HFFc6 (cell line): ENCODE measurements at places on chromosomes 5 and 9.

- no peak overlapping the region for H3K27ac ChIP-seq
- H3K4me3 ChIP-seq = no peak overlapping the region
- H3K4me1 ChIP-seq = peaks cover 6% of the 10 kb centered on the region
- peaks cover 10% of the 10 kb centered on the region for H3K27me3 ChIP-seq
- H3K36me3 ChIP-seq = no peaks in the 10 kb centered on the region
Observed at GRCh38 chr5:90549223-90549622, 9.4 kb upstream of the ADGRV1 start.

DNA sequence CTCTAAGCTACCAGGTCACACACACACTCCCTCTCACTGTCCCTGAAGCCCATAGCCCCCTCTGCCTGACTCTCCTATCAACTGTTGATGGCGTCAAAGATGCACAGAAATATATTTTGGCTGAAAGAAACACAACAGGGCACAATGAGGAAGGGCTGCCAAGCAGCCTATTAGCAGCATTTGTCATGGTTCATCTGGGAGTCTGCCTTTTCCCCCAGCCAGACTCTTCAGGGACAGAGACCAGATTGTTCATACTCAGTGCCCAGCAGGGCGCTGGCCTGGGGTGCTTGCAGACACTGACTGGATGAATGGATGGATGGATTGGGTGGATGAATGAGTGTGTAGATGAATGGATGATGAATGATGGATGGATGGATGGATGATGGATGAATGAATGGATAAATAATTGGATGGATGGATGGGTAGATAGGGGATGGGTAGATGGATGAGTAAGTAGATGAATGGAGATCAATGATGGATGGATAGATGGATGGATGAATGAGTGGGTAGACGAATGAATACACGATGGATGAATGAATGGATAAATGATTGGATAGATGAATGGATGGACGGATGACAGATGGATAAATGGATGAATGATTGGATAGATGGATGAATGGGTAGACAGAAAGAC is 90.5 kb downstream of the ADAMTS2 start:
- H3K4me1 ChIP-seq = peaks cover 10% of the 10 kb centered on the region
- no peak for DNase-seq
- peaks cover 11% of the 10 kb centered on the region for H3K36me3 ChIP-seq
- peaks cover 3% of the 10 kb centered on the region for H3K27me3 ChIP-seq

DNA sequence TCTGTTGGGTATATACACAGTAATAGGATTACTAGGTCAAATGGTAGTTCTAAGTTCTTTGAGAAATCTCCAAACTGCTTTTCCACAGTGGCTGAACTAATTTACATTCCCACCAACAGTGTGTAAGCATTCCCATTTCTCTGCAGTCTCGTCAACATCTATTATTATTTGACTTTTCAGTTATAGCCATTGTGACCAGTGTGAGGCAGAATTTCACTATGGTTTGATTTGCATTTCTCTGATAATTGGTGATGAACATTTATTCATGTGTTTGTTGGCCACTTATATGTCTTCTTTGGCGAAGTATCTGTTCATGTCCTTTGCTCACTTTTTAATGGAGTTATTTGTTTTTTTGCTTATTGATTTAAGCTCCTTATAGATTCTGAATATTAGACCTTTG is 596.2 kb upstream of the DAB2 start:
- H3K27me3 ChIP-seq = peaks cover 12% of the 10 kb centered on the region
- H3K27ac ChIP-seq = no peak overlapping the region
- DNase-seq = no peak
- H3K4me3 ChIP-seq = no peak overlapping the region
- no peaks in the 10 kb centered on the region; the same call in 1 of the 2 replicates for H3K4me1 ChIP-seq

- no peak for DNase-seq
- H3K4me3 ChIP-seq = peak overlapping the region; percentile 71
- H3K27ac ChIP-seq = peak overlapping the region; percentile 16; the same call in 1 of the 2 replicates
- H3K4me1 ChIP-seq = peaks cover 80% of the 10 kb centered on the region
Observed at GRCh38 chr9:125759764-125760129, 12.6 kb downstream of the PBX3 start.

- no peaks in the 10 kb centered on the region for H3K4me1 ChIP-seq
- H3K4me3 ChIP-seq = no peak overlapping the region
- DNase-seq = no peak
Observed at GRCh38 chr5:59449905-59450644, 443.5 kb downstream of the PDE4D start.

DNA sequence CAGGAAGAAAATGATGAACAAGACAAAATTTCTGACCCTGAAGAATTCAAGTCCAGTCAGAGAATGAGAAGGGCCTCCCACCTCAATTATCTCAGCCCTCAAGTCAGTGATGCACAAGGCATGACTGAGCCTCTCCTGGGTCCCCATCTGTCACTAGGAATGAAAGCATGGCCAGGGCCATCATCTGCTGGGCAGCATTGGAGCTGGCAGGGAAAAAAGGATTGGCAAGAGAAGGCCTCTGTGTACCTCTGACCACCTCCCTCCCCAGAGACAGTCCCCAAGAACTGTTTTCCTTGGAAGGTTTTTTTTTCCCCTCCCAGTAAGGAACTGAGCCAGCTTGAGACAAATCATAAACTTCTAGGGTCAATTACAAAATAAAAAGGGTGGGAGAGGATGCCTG is 76.7 kb downstream of the KLHL3 start:
- no peaks in the 10 kb centered on the region for H3K36me3 ChIP-seq
- no peak for DNase-seq
- H3K4me1 ChIP-seq = no peaks in the 10 kb centered on the region

DNA sequence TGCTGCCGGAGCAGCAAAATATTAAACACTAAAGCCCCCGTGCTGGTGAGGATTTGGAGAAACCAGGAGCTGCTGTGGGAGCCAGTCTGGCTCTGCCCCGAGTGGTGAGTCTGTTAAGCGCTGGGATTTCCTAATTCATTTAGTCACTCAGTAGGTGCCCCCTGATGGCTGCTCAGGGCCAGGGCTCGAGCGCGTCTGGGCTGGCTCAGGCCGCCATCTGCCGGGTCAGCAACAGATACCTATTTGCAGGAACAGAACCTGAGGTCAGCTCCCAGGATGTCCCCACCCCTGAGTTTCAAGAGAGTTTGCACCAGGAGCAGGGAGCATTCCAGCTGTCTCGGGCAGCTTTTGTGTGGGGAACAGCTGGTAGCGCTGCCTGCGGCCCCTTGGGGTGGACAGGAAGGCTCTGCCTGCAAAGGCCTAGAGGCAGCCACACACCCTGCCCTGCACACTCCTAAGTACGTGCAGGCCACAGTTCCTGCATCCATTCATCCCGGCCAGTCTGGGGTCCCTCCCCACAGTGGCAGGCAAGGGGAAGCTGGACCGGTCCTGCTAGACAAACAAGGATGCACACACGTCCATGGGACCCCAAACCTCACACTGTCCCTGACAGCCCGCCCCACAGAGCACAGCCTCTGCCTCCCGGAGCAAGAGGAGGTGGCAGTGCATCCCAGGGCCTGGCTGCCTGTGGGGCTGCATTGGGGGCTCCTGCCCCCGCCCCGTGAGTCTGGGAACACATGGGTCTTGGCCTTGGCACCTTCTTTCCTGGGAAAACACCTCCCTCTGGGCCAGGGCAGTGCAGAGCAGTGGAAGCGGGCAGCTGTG is 83.7 kb downstream of the ADAMTS2 start:
- no peak overlapping the region for H3K4me3 ChIP-seq
- H3K27me3 ChIP-seq = peaks cover 5% of the 10 kb centered on the region
- no peaks in the 10 kb centered on the region; the same call in 1 of the 2 replicates for H3K36me3 ChIP-seq
- DNase-seq = no peak

- no peak overlapping the region for H3K27ac ChIP-seq
- peaks cover 1% of the 10 kb centered on the region for H3K27me3 ChIP-seq
- H3K4me1 ChIP-seq = peaks cover 29% of the 10 kb centered on the region
- no peak for DNase-seq
- H3K36me3 ChIP-seq = no peaks in the 10 kb centered on the region
- no peak overlapping the region for H3K4me3 ChIP-seq
Observed at GRCh38 chr5:122264610-122265009, 47.4 kb upstream of the SNCAIP start.
